ENCODE measurements at places on chromosomes 12 and 14. TPM values are rescaled to one million over a fixed set of nuclear protein-coding genes. Genes with fewer than 3 reads are reported as not detected.

DNA sequence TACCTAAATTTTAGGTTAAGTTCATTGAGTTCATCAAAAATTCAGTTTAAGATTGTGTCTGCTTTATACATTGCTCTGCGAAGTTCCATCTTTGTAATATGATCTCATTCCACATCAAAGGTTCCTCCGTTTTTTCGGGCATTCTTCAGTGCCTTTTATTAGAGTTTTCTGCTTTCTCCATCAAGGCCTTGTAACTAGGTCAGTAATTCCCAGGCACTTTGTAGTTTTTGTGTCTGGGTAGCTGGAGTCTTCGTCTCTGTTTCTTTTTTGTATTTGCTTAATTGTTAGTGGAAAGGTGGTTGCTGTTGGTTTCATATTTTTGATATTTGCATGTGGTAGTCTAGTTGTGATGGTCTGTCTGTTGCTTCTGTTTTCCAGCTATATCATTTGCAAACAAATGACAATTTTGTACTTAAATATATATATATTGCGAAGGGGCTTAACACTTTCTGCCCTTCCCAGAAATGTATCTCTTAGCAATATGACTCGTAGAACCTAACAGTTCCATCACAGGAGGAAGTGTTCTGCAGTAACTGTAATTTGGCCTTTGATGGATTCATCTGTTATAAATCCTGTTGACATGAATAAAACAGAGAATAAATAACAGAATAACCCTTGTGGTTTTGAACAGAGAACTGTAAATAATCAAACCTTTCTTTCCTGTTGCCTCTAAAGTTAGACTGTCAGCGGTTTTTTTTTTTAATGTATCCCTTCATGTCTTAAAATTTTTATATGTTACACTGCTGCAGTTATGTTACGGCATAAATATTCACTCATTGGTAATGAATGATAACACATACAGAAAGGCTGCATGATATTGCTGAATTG is 88.4 kb upstream of the DYNC1H1 start:
- peak overlapping the region; percentile 86 for H3K27ac ChIP-seq
- H3K4me3 ChIP-seq, result peak overlapping the region; percentile 60
- peaks cover 30% of the 10 kb centered on the region for H3K36me3 ChIP-seq
- peaks cover 77% of the 10 kb centered on the region for H3K4me1 ChIP-seq
- no peaks in the 10 kb centered on the region for H3K27me3 ChIP-seq

Gene KRT83
- not detected for total RNA-seq

DNA sequence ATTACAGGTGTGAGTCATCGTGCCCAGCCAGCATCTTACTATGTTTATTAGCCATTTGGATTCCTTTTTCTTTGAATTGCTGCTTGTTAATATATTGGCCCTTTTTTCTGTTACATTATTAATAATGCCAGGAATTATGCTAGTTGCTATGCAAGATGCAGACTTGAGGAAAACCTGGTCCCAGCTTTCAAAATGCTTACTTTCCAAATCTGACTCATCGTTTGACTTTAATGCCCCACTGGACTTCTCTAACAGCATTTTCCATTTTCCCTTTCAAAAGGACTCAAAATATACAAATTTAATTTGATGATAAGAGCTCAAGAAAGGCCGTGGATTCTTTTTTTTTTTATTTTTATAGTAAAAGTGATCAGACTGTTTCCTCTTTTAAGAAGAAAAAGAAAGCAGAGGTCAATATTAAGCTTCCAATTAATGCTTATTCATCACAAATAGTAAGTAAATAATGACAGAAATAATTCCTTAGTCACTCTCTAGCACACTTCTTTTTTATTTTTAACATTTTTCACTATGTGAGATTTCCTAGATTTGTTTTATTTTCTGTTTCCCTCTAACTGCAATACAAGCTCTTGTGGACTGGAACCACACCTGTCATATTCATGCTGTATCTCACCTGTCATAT is 146.1 kb upstream of the FGD4 start:
- peaks cover 5% of the 10 kb centered on the region for H3K4me1 ChIP-seq
- no peaks in the 10 kb centered on the region for H3K27me3 ChIP-seq
- no peak overlapping the region for H3K4me3 ChIP-seq
- H3K27ac ChIP-seq, result no peak overlapping the region
- peaks cover 9% of the 10 kb centered on the region for H3K36me3 ChIP-seq

GRCh38 chr12:79826267-79827128 is 108.4 kb downstream of the PPP1R12A start:
- H3K27ac ChIP-seq, result no peak overlapping the region
- no peak for DNase-seq
- no peaks in the 10 kb centered on the region for H3K27me3 ChIP-seq
- peaks cover 20% of the 10 kb centered on the region for H3K4me1 ChIP-seq

DNA sequence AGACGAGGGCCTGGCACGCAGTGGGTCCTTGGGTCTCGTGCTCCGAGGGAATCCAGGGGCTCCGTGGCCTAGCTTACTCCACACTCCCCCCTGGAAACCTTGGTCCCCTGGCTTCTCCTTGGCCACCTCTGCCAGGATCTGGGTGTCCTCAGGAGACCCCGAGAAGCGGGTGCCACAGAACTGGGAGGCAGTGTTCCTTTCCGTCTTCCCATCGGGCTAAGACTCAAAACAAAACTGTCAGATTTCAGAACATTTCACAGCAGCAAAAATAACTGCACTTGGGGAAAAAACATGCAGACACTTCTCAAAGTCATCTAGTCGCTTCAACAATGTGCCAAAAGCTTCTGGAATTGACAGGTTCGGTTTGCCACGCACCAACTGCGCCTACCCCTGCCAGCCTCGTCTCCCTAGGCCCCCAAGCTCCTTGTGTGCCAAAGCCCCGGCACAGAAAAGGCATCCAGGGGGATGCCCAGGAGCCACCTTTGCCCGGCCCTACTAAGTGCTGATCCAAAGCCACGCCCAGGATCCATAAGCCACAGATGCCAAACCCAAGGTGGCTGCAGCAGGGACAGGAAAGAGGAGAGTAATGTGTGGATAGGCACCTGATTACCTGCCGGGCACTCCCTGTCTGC is 58.4 kb upstream of the DIO3 start:
- no peak overlapping the region for H3K27ac ChIP-seq
- DNase-seq, result no peak
- no peak overlapping the region for H3K4me3 ChIP-seq
- H3K4me1 ChIP-seq, result no peaks in the 10 kb centered on the region
- H3K36me3 ChIP-seq, result no peaks in the 10 kb centered on the region

Gene RND1
- 3.1 TPM for total RNA-seq
